Occipital lobe (tissue), 3 donors: ENCODE measurements at places on chromosomes 6 and 20.

- DNase-seq: no peak
Observed at GRCh38 chr6:70502484-70502883, 64.2 kb upstream of the SDHAF4 start.

DNA sequence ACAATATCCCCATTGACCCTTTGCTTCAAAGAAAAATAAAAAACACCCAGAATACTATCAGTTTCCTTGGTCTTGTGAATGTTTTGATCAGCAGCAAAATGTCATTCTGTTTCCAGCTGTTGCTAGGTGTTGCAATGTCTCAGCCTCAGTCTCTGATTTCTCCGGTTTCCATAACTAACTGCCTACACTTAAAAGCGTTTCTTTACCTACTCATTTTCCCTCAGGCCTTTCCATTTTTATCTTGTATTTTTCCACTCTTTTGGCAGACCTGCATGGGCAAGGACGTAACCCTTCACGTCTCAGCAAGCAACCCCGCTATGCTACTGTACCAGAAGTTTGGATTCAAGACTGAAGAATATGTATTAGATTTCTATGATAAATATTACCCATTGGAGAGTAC, 49.4 kb downstream of the KAT14 start:
- no peak for DNase-seq

DNA sequence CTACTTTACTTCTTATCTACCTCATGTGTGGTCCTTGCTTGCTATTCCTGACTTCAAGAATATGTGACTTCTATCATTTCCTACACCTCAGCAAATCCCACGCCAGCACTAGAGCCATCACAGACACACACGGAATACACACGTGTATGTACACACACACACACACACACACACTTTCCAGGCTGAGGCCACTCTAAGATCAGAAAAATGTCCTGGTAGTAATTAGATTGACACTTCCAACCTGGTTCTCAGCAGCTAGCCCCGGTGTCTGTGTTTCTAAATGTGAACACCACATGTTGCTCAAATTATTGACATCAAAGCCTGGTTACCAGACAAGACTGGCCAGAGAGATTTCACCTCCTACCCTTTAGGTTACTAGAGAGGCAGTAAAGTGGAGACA, 54.1 kb upstream of the SASH1 start:
- no peak for DNase-seq

DNA sequence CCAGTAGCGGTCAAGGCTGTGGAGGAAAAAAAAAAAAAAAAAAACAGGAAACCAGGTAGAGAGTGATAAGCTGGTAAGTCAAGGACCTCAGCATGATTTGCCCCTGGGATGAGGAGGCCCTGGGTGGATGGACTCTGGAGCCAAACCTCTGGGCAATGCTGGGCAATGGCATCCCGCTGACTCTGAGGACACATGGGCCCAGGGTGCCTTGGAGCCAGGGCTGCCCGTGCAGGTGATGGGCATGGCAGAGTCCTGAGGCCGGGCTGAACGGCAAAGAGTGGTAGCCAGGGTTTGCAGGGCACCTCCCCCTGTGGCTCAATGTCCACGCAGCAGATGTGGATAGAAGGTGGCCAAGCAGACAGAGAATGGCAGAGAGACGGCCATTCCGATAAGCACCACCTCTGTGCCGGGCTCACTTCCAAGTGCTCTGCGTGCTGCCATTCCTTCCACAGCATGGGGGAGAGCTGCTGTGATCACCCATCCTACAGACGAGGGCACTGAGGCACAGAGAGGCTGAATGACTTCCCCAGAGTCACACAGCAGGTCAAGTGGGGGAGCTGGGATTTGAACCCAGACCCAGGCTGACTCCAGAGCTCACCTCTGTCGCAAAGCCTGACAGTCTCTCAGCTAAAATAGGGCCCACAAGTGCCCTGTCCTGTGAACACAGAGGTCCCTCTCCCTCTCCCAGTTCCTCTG, 353.9 kb downstream of the CDH4 start:
- DNase-seq: no peak

- no peak for DNase-seq
Observed at GRCh38 chr6:16683641-16684194, 77.5 kb downstream of the ATXN1 start.

- DNase-seq: peak; percentile 40
Observed at GRCh38 chr20:45833030-45833882, at the start of gene SNX21. Gene SNX21, plus strand, starts transcription at chr20:45833799. Its CDS starts 121 bp downstream, at chr20:45833920.

- no peak for DNase-seq
Observed at GRCh38 chr6:130129762-130130246, 92.9 kb downstream of the SAMD3 start.

GRCh38 chr20:57124366-57124765, 142.1 kb downstream of the BMP7 start:
- no peak for DNase-seq

GRCh38 chr6:160042788-160043301, 74.0 kb downstream of the IGF2R start:
- no peak for DNase-seq

DNA sequence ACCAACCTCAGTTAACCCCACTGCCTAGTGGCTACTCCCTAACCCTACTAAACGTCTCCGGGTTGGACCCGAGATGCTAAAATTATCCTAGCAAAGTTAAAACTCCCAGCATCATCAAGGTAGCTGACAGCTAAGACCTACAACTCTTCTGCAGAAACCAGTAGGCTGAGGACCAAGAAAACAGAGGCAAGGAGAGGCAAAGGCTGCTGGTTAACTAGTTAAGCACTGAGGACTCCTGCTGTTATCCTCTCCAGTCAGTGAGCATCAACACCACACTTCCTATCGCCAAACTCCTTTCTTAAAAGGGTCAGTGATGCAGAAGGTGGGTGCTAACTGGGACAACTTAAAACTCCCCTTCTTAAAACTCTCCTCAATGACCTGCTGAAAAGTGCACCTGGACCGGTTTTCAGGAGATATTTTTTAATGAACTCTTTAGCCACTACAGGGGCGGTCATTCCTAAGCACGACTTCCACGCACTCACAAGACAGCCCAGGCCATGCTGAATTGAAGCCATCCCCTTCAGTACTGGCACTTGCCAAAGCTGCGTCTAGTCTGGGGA, 1.7 kb downstream of the TRERF1 start:
- DNase-seq: peak; percentile 17

DNA sequence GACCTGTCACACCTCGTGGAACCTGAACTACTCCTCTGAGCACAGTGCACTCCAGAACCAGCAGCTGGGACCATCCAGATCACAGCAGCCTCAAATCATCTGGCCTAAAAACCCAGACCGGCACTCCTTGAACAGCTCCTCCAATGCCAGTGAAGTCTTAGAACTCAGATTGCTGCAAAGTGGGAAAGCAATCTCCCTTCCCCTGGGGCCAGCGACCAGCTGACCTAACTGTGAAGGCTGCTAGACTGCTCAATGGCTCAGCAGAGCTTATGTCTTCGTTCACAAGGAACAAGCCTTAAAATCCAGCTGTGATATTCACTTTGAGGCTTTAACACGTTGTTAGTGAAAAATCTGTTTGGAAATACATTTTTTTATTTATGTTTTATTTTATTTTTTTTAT, 243.2 kb downstream of the ANKRD60 start:
- DNase-seq: no peak

- DNase-seq: no peak
Observed at GRCh38 chr6:110703010-110703905, 112.0 kb downstream of the CDK19 start.

GRCh38 chr6:167402195-167402686, 77.4 kb downstream of the TTLL2 start:
- no peak for DNase-seq

DNA sequence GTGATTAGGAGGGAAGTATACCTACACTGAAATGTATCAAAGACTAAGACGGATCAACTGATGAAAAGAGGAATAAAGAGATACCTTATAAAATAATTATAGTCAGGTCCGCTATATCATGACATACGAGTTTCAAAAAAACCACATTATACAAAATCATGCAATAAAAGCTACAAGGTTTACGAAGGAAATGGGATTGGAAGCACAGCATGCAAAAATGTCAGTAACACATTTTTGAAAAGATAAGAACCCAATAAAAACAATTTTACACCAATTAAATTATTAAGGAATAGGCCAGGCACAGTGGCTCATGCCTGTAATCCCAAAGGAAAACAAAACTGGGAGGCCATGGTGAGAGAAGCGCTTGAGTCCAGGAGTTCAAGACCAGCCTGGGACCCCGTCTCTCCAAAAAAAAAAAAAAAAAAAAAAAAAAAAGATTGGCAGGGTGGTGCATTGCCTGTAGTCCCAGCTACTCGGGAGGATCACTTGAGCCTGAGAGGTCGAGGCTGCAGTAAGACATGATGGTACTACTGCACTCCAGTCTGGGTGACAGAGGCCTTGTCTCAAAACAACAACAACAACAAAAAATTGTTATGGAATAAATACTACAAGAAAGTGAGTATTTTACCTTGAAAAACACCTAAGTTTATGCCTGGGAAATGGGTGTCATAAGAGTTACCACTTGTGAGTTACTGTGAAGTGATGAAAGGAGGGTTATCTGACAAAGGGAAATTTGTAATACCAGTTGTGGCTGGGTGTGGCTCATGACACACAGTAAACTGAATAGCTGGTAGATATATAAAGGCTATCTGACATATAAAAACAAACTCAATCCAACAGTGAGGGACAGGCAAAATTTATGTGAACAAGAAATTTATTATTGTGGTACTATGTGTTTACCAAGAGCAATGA, 45.2 kb downstream of the RANBP9 start:
- DNase-seq: no peak

GRCh38 chr6:152248980-152249379, 388.2 kb downstream of the SYNE1 start:
- no peak for DNase-seq

GRCh38 chr20:10927011-10927583, 253.3 kb upstream of the JAG1 start:
- no peak for DNase-seq

- DNase-seq: no peak
Observed at GRCh38 chr20:62856931-62857619, 4.5 kb downstream of the TCFL5 start.
